ENCODE measurements at places on chromosomes 5 and 9.
A peak's percentile ranks its signal among the peaks of the same experiment; 100 is the strongest.

- DNase-seq, result no peak
Observed at GRCh38 chr5:144598451-144599068, 427.9 kb downstream of the KCTD16 start.

GRCh38 chr5:163915481-163915961 is 410.1 kb downstream of the MAT2B start:
- DNase-seq, result no peak

DNA sequence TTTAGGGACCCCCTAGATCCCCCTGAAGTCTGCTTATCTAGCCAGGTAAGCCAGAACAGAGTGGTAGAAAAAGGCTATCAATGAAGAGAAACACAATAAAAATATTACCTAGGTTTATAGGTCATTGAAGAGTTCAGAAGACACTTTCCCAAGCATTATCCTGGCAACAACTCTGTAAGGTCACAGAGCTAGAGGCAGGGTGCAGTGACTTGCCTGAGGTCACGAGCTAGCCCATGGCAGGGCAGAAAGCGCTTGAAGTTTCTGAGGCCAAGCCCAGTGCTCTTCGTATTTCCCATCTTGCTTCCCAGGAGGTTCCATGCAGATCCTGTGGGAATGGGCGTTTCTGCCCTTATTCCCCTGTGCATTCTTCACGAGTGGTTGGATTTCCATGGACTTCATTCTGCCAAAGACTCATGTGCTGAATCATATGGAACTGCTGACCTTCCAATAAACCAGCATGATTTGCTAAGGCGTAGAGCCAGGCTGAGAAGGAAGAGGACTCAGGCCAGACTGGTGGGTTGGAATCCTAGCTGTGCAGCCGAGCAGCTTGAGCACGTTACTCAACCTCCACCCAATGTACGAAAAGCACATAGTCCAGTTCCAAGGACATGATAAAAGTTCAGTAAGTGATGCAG is 22.1 kb downstream of the TRMO start:
- peak; percentile 95 for DNase-seq

- DNase-seq, result no peak
Observed at GRCh38 chr9:126000731-126001580, 253.8 kb downstream of the PBX3 start.

DNA sequence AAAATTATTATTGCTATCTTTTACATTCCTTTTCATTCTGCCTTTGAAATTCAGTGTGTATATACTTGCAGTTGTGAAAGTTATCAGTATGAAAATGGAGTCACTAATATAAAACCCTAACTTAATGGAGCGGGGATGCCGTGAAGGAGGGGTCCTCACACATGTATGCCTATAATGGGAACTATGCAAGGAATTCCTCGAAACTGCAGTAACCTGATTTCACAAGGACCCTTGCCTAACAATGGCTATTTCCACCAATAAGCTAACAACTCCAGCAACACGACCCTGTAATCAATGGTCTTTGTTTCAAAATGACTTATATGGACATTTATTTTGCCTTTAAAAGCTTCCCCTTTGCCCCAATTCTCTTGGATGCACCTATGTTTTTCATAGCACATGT is 12.6 kb upstream of the MLLT3 start:
- no peak for DNase-seq

GRCh38 chr9:131420980-131421624 is 27.2 kb downstream of the PRRC2B start:
- peak; percentile 88 for DNase-seq

DNA sequence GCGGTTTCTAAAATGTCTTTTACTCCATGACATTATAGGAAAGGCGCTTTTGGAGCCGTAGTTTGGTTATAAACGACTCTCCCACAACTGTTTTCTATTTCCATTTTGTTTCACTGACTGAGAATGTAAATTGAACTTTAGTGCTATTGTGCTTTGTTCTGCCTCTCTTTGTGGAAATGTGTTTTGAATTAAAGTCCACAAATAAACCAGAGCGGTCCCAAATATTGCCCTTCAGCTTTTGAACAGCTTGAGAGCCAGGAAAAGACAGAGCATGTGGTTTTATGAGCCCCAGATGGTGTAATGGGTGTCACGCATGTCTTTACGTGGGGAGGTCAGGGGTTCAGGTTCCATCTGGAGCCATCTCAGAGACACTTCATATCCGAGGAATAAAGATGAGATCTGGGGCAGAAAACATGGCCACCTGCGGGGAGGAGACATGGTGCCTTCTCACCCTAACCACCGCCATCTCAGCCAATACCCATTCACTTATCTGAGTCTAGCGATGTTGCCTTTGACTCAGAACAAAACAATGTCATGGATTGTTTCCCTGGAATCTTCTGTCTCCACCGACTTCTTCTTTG is 42.5 kb upstream of the ROR2 start:
- DNase-seq, result peak; percentile 34

DNA sequence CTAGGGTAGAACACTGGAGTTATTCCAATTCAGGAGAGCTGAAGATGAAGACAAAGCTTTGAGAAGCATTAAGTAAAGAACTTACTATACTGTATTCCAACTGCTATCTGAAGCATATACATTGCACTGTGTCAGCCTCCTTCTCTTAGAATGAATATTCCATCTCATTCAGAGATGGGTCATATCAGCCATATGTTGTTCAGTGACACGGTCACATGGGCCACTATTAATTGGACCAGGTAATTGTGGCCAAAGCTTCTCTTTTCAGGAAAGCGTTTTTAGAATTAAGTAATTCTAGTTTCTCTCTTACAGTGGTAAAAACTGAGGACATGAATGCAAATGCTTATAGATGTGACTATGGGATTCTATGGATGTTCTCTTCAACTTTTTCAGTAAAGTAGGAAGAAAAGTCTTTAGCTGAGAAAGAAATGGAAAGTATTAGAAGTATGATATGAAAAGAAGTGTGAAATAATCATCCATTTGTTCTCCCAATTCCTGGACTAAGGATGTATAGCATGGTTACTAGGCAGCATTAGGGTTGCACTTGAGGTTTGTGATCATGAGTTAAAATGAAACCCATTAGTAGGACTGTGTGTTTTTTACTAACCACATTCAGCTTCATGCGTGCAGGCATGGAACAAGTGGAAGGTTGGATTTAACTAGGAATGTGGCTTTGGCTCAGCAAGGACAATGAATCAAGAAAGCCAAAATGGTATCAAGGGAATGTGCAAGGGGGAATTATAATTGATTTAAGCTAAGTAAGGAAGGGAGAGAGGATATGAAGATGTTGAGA is 40.9 kb downstream of the CETN3 start:
- DNase-seq, result no peak

GRCh38 chr9:111298111-111298510 is 31.9 kb downstream of the OR2K2 start:
- no peak for DNase-seq

DNA sequence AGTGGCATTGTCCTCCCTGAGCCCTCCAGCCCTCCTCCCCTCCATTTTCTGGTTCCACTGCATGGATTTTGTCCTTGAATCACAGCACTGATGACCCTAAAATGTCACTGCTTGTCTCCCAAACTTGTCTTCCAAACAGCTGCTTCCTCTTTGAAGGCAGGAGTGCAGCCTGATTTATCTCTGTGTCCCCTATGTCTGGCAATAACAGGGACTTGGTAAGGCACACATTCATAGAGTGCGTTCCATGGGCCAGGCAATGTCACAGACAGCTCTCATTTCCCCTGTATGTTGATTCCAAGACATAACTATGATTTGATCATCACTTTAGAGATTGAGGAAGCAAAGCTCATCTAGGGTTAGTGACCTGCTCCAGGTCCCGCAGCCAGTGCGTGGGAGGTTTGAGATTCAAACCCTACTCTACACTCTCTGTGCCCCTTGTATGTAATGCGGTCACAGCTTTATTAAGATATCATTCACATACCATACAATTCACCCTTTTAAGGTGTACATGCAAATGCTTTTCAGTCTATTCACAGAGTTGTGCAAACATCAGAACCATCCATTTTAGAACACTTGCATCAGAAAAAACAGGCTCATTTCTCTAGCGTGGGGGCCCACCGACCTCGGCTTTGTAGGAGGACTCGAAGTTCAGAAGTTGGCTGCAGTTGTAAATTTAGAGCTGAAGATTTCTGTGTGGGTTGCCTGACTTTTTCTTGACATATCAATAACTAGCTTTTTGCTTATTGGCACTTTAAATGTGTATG is 28.4 kb upstream of the BOD1 start:
- no peak for DNase-seq

GRCh38 chr5:80955082-80955590 is 5.0 kb upstream of the RASGRF2 start:
- no peak for DNase-seq

GRCh38 chr5:173762930-173763329 is 125.2 kb upstream of the CPEB4 start:
- DNase-seq, result no peak
